Activated CD4-positive, alpha-beta T cell treated with anti-CD3 and anti-CD28 coated beads, Interleukin-2, amount 50 U/mL, for 48 hours (primary cell): ENCODE measurements at places on chromosomes 2 and 18.

DNA sequence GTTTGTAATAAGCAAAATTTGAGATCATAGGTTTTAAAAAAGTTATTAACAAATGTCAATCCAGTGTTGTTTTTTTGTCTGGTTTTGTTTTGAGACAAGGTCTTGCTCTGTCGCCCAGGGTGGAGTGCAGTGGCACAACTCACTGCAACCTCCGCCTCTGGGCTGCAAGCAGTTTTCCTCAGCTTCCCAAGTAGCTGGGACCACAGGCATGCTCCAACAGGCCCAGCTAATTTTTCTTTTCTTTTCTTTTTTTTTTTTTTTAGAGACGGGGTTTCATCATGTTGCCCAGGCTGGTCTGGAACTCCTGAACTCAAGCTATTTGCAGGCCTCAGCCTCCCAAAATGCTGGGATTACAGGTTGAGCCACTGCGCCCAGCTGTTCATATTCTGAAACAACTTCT, 31.3 kb downstream of the GALNT3 start:
- DNase-seq = no peak

DNA sequence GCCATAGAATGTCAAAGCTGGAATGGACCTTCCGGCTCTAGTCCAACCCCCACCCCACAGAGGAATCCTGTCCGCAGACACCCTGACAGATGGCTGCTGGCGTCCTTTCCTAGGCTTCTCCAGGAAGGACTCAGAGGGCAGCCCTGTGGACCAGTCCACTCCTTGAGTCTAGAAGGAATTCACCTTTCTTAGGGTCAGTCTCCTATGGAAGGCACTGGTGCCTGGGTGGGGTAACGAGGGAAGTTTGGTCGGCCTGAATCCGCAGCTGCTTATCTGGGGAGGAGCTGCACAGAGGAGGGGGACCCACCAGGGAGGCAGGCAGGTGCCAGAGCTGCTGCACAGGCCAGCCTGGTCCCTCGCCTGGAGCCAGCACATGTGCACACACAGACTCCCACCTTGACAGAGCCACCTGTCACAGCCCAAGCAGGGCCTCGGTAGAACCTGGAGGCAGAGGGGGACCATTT, 2.5 kb downstream of the DNMT3A start:
- DNase-seq = no peak

DNA sequence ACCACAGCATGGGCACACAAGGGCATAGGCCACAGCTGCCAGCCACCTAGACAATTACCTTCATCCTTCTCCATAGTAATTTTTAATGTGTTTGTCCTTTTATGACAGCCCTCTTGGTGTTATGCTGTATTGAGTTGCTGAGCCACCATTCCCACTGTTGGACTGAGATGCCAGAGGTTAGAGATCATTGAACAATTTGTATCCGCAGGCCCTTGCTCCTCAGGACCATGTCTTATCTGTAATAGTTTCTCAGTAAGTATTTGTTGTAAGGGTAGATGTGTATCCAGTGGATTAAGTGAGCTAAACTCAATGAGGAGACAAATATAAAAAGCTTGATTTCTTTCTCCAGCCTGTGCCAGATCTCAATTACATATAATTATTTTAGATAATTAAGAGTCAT, 832.8 kb upstream of the ID2 start:
- DNase-seq = no peak

DNA sequence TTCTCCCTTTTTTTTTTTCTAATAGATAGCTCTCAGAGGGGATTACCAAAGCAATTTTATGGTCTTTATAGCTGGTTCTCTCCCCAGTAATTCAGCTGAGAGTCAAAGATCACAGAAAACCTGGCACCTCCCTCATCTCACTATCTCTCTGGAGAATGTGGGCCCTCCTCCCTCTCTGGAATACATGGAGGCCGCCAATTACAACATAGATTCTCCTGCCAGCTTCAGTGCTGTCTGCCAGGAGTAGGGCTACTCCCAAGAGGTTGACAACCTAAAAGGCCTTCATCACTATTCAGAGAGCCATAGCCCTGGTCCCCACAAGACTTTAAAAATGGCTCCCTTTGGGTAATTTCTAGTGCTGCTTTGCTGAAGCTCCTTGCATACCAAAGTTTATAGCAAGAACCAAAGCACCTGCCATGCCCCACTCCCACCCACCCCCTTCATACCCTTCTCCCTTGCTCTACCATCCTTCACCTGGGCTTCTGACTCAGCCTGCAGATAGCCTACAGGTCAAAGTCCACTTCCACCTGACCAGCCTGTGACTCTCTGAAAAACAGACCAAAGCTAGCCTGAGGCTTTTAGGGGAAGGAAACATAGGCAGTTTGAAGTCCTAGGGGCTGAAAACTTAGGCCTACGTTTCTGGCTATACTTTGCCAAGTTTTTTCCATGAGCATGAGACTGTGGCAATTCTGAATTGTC, 472.3 kb downstream of the TNS1 start:
- no peak for DNase-seq

DNA sequence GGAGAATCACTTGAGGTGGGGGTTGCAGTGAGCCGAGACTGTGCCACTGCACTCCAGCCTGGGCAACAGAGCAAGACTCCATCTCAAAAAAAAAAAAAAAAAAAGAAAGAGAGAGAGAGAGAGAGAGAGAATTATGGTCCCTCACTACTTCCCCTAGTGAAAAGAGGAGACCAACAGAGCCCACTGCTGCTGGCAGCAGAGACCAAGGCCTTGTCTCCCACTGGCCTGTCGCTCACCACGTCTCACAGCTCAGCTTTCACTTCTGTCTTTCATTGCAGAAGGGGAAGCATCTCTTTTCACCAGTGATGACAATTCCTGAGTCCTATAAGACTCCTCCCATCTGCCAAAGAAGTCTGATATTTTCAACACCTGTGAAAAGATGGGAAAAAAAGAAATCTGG, 81.3 kb downstream of the CLHC1 start:
- DNase-seq = no peak

DNA sequence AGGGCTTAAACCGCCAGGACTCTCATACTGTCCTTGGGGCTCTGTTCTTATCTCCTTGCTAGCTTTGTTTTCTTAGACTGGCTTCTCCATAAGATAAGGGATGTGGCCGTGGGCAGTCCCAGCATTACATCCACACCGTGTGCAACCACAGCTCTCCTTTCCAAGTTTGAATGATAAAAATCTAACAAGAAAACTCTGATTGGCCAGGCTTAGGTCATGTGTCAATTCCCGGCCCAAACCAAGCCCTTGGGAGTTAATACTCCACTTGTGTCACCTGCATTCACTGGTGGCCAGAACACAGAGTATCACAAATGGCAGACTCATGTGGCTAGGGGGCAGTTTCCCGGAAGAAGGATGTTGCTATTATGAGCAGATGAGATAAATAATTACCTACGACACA, 43.2 kb upstream of the KDM3A start:
- DNase-seq = no peak

GRCh38 chr18:5519448-5520298, 24.1 kb downstream of the EPB41L3 start:
- no peak for DNase-seq

- peak; percentile 28 for DNase-seq
These were observed 1.5 kb downstream of the EPAS1 start for GRCh38 chr2:46298522-46299353.

DNA sequence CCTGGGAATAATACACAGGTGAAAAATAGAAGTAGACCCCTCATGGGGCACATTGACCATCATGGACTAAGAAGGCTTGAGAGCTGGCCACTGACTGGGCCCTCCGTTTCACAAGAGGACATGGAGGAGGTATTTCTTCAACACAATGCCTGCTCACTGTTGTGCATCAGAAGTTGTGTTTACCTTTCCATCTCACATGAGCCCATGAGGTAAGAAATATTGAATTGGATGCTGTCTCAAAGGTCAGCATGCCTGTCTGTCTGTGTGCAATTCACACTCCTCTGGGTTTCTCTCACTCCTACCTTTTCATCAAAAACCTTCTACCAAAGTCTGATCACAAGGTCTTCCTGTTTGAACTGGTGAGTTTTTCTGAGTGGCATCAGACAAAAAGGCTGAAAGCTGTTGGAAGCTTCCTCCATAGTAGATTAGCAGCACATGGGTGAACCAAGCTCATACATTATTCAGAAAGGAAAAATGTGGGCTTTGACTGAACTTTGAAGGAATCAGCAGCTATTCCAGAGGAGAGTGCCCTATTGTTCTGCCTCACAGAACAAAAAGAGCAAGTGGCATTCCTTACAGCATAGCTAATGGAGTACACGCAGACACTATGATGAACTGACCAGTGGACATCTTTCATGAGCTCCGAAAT, 143.2 kb upstream of the RND3 start:
- DNase-seq = no peak

DNA sequence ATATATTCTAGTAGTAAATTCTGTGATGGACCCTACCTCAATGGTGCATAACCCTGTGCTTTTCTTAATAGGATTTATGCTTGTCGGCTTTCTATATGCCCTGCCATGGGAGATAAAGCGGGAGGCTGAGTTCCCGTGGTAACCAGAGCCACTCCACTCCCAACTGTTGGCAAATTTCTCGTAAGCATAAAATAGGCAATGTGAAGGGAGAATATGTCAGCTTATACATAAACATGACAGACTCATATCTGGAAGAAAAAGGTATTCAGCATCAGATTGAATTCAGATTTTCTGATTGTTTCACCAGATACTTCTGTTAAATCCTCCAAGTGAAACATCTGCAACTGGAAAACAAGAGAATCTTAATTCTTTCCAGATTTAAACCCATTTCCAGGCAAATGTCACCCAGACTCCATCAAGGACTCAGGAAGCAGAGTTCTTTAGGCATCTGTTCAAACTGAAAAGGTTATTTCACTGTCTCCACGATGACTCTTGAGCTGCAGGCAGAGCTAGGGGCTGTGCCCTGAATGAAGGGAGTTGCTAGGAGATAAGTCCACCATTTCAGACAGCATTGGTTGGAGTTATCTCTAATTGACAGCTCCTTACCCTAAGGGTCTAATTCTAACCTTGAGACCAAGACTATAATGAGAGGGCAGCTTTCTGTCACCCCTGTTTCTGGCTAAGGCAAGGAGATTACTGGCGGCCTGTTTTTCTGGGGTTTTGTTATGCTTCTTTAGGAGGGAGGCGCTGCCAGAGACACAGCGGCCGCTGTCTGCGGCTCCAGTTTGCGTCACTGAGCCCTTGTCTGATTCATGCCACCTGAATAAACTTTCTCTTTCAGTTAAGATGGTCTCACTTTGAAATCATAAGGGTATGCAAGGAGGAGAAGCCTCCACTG, 381.3 kb downstream of the SOX11 start:
- DNase-seq = no peak

DNA sequence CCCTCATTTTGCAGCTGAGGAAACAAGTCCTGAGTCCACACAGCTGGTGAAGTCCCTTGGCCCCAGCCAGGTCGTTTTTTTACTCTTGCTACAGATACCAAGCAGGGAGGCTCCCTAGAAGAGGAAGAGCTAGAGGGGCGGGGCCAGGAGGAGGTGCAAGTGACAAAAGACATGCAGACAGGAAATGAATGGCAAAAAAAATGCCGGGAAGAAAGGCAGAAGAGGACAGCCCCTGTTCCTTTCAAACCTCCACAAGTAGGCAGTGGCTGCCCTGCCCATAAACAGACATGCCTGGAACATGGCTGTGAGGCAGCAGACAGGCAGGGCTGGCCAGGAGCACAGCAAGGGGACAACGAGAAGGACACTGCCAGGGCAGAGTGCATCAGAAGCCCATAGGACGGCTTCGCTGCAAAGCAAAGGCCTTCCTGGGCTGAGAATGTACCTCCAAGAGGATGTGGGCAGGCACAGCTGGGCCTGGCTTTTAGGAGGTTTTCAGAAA, 108.7 kb downstream of the ZBTB7C start:
- DNase-seq = peak; percentile 29

- no peak for DNase-seq
These were observed 7.0 kb upstream of the SOX11 start for GRCh38 chr2:5685225-5685624.

DNA sequence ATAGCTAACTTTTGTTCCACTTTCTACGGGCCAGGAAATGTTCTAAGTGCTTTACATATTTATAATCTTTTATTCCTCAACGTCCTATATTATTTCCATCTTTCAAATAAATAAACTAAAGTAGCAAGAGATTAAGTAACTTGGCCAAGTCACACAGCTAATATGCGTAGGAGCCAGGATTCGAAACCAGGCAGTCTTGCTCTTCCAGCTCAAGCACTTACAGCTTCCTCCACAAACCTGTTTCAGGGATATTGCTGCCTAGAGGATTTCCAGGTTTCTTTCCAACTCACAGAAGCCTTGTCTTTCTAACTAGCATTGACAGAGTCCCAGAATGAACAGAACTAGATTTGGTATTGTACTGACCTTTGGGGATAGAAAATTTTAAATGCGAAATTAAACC, 102.5 kb downstream of the FIGN start:
- no peak for DNase-seq

DNA sequence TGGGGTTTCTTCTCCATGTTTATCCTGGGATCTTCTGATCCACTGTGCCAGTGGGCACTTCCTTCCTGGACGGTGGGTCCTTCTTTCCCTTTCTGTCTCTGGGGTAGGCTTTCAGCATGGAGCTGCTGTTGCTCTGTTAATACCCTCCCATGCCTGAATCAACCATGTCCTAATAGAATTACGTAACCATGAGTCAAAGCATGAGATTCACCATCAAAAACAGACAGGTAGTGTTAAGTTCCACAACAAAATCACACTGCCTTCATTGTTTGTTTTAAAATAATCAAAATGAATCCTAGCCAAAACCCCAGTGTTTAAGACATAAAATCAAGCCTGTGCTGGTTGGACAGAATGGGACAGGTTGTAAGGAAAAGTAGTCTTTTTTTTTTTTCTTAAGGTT, 37.5 kb downstream of the GNAL start:
- no peak for DNase-seq

GRCh38 chr2:203713381-203713780, 6.9 kb downstream of the CD28 start:
- no peak for DNase-seq

GRCh38 chr2:29394981-29395350, 279.8 kb downstream of the CLIP4 start:
- no peak for DNase-seq

DNA sequence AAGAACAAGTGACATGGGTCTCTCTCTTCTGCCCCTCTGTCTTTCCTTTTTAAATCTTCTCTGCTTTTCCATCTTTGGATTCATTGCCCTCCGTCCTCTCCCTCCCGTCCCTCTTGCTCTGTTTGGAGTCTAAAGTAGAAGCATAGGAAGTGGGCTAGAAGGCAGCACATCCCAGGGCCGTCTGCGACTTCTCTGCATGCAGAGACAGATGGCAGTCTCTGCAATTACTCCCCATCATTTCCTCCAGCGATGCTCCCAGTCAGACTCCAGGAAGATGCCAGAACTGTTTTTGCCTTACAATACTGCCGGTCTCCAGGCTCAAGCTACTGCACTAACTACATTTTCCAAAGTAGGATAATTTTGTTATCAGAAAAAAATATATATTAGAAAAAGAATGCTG, 35.2 kb upstream of the LPIN2 start:
- no peak for DNase-seq

DNA sequence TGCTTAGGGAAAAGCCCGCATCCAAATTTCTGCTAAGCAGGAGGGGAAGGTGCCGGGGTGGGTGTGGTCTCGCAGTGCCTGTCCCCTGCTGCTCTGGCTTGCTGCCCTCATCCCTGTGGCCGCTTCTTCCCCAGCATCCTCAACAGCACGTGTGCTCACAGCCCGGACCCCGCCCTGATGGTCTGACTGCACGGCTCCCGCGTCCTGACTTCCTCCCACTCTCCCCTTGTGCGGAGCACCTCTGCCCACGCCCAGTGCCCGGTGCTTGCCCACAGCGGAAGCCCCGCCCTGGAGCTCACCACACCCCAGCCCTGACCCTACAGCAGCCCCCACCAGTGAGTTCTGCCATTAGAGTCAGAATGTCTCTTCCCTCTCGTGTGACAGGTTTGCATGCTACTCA, 277.9 kb downstream of the NDUFA10 start:
- DNase-seq = no peak
